ENCODE measurements at places on chromosomes 1 and 21.

GRCh38 chr1:99614728-99615127, 31.2 kb upstream of the PALMD start:
- no peak for DNase-seq

GRCh38 chr1:206856674-206857464, 8.6 kb upstream of the IL20 start:
- DNase-seq, result no peak

DNA sequence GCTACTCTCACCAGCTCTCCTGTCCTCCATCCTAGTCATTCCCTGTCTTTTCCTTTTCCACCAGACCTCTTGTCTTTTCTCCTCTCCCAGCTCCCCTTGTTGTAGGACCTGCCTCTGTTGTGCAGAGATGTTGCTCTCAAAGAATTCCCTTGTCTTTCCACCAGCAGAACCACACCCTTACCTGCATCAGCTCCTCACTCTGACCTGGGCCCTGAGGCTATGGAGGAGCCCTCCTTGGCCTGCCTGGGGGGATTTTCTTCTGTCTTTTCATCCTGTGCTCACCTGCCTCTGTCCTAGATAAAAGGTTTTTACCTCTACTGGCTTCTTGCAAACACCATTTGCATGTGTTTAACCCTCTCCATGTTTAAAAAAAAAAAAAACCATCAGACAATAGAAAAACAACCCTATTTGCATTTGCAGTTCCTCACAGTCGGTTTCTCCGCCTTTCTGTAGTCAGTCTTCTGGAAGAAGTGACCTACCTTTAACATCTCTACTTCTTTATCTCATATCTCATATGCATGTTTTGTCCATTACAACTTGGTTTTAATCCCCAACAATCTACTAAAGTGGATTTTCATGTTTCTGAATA, 12.1 kb downstream of the FCRL5 start:
- DNase-seq, result no peak

DNA sequence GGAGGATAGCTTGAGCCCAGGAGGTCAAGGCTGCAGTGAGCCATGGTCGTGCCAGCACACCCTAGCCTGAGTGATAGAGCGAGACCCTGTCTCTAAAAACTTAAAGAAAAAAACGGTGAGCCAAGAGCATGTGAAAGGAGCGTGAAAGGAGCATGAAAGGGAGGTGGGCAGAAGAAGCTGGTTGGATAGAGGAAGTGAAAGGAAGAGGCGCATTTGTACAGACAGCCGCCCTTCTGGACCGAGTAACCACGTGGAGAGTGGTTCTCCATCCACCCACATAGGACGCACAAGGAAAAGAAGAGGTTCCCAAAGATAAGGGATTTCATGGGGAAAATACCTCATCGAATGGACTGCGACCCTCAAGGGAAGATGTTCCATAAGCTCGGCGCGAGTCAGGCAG, 60.4 kb upstream of the IFNAR2 start:
- DNase-seq, result no peak

GRCh38 chr1:224696891-224697765, 81.0 kb downstream of the CNIH3 start:
- no peak for DNase-seq

DNA sequence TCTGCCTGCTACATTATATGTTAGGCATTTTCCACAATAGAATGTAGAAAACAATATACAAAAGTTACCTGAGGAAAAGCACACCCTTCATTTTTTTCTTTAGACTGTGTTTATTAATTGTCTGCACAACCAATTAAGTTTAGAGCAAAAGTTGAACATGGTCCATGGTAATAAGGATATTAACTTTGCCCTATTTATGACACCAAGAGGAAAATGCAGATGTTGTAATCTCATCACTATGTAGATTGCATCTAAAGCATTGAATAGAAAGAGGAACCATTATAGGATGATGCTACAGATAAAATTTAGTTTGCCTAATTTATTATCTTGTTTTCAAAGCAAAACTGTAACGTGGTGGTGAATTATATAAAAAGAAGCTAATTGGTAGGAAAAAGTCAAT, 59.7 kb upstream of the IGSF5 start:
- DNase-seq, result no peak

DNA sequence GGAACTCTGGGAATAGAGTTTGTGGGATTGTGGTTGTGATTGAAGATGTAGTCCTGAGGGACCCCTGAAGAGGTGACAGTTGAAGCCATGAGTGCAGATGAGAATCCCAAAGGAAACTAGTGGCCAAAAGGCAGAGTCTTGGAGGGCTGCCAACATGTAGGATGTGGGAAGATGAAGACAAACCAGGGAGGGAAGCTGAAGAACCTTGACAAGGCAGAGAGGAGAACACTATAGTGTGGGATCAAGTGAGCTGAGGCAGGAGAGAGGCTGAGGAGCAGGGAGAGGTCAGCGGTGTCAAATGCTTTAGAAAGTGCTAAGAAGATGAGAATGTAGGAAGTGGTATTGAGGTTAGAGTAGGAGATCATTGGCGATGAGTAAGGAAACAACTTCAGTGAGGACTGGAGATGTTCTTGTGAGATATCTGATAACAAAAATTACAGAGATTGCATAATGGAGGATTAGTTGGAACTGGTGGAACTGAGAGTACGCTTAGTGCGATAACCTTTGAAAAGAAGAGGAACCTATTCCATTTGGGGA, 88.5 kb upstream of the VCAM1 start:
- peak; percentile 16 for DNase-seq

GRCh38 chr1:52533713-52534112, 19.2 kb downstream of the TUT4 start:
- DNase-seq, result no peak
